Panc1 (cell line): ENCODE measurements at places on chromosomes 13 and 19. TPM values are rescaled to one million over a fixed set of nuclear protein-coding genes. Genes with fewer than 3 reads are reported as not detected.

- no peak for DNase-seq
These were observed 3.9 kb downstream of the RAB3D start for GRCh38 chr19:11335449-11336146.

DNA sequence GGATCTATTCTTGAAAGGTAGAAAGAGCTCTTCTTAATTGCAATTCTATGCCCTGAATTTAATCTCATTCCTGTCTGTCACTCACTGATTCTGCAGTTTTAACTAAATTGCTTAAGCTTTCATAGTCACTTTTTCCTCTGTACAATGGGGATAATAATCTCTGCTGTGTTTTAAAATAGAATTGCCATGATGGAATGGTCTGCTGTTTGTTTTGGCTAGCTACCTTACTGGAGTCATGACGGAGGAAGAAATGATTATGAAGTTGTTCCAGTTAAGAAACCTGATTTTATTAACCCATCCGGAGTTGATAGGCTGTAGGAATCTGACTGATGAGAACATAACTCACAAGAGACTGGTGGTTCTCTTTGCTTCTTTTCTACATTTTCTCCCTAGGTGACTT is 54.9 kb upstream of the ITM2B start:
- no peak for DNase-seq

GRCh38 chr19:35500611-35501010 is 10.3 kb upstream of the KRTDAP start:
- DNase-seq, result no peak

GRCh38 chr13:26280822-26281221 is 26.9 kb downstream of the CDK8 start:
- no peak for DNase-seq

- no peak for DNase-seq
These were observed 12.4 kb upstream of the GJA3 start for GRCh38 chr13:20173116-20173746.

GRCh38 chr13:109363431-109363830 is 423.0 kb downstream of the IRS2 start:
- DNase-seq, result no peak

GRCh38 chr19:459724-460511 is 915 bp downstream of the SHC2 start:
- no peak for DNase-seq

The PSG11 gene
- total RNA-seq, result not detected

The ZC3H4 gene
- total RNA-seq, result 42.7 TPM

The ZSCAN4 gene
- not detected for total RNA-seq
